Brain microvascular endothelial cell (primary cell): ENCODE measurements at places on chromosomes 7 and 10.

- DNase-seq: no peak
Measured at GRCh38 chr10:93337309-93337721, 144.8 kb downstream of the MYOF start.

GRCh38 chr7:107972075-107972482 lies 30.9 kb downstream of the LAMB1 start:
- DNase-seq: no peak

DNA sequence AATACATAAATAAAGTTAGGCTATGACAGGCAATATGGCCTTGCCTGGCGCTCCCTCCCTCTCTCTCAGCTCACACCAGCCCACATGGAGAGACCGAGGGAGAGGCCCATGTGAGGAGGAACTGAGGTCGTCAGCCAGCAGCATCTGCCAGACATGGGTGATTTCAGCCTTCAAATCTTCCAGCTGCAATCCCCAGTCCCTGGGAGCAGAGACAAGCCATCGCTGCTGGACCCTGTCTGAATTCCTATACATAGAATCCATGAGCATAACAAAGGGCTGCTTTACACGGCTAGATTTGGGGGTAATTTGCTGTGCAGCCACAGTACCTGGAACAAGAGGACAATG lies 35.6 kb downstream of the ANKRD16 start:
- DNase-seq: no peak

DNA sequence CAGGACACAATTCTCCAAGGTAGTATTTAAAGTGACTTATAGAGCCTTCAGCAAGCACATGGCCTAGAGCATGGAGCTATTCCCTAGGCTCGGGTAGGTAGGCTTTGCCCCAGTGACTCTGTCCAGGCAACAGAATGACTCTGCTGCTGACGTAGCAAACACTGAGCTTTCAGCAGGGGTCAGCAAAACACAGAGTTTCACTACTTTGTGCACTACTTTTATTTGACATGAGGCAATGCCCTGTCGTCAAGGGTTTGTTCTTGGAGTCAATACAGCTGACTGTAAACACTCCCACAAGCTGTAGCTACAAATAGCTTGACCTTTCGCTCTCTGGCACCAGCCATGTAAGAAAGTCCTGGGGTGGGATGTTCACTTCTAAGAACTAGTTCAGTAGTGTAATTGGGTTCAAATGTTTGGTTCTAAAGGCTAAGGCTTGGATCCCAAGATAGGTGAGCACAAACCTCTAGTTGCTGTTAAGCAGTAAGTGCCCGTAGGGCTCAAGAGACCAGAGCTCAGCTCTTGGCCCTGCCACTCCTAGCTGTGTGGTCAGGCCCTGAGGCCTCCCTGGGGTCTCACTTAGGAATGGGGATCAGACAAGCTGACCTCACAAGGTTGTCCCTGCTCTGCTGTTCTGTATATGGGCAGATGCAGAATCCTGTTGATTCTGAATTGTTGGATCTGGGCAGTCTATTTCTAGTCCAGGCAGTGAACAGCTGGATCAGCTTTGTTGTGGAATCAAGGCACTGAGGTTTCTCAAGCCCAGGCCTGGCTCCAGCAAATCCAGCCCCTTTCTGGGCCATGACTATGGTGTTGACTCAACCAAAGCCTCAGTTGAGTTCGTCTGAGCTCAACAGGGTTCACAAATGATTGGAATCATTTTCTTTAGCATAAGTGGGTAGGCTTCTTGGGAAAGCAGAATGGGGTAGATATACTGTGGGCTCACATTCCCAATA lies 10.7 kb downstream of the NODAL start:
- peak; percentile 65 for DNase-seq

- no peak for DNase-seq
Measured at GRCh38 chr7:120947980-120948379, 2.6 kb upstream of the ING3 start.

GRCh38 chr10:45354261-45354660 lies 19.8 kb upstream of the ALOX5 start:
- DNase-seq: no peak

GRCh38 chr7:66505009-66505408 lies 123.7 kb upstream of the KCTD7 start:
- DNase-seq: no peak
